ENCODE measurements at places on chromosomes 16 and 17.

DNA sequence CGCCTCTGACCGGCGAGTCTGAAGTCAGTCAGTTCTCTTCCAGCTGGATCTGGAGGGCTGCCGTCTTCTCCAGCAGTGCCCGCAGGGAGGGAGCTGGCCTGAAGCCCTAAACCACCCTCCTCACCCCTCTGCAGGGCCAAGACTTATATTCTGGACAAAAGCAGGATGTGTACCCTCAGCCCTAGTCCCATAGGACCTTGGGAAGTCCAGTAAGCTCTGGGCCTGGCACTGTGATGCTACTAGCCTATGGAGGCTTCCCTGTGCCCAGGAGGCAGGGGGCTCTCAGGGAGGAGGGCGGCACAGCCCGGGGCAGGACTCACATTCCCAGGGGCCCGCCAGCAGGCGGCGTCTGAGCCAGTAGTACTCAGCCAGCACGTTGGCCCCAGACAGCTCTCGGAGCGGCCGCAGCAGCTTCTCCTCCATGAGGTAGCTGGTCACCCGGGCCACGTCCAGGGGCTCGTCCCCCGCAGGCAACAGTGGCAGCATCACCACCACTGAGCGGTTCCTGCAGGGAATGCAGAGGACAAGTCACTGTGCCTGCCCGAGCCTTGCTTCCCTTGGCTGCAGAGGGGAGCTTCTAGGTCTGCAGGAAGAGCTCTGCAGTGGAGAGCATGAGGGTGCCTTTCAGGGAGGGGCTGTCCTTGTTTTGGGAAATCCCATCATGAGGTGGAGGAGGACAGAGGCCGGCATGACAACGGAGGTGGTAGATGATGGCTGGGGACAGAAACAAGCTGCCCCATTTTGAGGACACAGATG lies 41.7 kb downstream of the RMI2 start:
- no peak for DNase-seq

DNA sequence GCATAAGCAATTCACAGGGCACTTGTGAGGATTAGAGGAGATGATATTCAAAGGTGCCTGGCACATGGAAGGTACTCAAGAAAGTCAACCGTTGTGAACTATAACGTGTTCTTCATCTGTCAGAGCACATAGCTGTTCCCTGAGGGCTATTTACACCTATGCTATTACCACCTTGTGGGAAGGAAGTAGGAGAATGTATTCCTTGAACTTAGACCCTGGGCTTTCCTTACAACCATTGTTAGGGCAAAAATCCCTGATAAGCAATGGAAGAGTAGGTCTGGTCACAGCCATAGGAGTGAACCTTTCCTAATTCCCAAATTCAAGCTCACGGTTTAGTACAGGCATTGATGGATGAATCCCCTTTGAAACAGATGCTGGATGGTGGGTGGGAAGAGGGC lies 188.6 kb downstream of the HAPSTR1 start:
- no peak for DNase-seq

GRCh38 chr17:41962111-41962510 lies 4.5 kb upstream of the CNP start:
- no peak for DNase-seq

- DNase-seq = no peak
Observed at GRCh38 chr17:11944587-11944986, 52.7 kb downstream of the ZNF18 start.

- no peak for DNase-seq
Observed at GRCh38 chr17:11996722-11997146, 541 bp downstream of the ZNF18 start.

- DNase-seq = no peak
Observed at GRCh38 chr17:44555099-44555498, 2.2 kb upstream of the FZD2 start.

DNA sequence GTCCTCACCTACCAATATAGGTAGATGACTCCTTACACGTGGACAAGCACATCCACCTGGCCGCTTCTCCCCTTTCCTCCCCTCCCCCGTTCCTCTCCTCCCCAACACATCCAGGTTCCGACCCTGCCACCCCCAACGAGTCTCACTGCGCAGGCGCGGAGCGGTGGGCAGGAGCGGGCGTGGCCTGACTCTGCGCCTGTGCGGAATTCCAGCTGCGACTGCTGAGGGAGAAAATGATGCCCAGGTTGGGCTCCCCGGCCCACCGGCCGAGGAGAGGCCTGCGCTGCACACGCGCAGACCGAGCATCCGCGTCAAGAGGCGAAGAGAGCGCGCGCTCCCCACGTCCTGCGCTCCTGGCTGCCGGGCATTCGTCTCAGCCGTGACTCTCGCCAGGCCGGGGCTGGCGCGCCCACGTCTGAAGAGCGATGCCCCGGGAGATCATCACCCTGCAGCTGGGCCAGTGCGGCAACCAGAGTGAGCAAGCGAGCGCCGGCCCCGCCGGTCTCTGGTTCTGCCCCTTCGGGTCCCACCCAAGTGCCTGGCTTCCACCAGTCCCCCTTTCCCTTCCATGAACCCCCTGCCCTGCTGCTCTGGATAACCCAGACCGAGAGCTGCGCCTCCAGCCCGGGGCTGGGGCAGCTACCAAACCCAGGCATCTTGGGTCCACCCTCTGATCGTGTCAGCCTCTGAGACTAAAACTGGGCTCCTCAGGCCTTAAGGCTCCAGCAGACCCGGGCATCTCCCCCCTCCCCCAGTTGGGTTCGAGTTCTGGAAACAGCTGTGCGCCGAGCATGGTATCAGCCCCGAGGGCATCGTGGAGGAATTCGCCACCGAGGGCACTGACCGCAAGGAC lies at the start of gene TUBG2:
Gene TUBG2 (plus strand): TSS at position 206 of the 853 bp plus-strand sequence. CDS start 220 bp downstream, at position 426.
- DNase-seq = peak; percentile 92

- no peak for DNase-seq
Observed at GRCh38 chr16:86496929-86497461, 13.3 kb upstream of the FOXF1 start.

DNA sequence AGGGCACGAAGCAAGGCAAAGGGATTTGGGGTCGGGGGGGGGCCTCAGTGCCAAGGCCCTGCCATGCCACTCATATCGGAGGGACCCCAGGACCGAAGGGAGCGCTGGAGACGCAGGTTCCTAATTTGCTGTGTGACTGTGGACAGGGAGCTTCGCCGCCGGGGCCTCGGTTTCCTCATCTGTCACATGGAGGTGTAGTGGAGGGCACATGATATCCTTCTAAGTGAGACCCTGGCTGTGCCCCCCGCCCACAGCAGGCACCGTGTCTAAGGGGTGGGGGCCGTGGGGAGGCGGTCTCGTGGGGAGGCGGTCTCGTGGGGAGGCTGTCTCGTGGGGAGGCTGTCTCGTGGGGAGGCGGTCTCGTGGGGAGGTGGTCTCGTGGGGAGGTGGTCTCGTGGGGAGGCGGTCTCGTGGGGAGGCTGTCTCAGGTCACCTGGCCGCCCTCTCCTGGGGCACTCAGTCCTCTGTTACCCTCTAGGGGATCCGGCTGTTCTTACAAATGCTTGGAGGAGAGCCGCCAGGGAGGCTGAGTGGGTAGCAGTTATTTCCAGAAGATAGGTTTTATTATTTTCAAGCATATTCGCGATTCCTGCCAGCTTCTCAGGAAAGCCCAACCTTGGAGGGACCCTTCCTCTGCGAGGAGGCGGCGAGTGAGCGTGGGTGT lies 205.0 kb downstream of the NTN1 start:
- no peak for DNase-seq

- DNase-seq = no peak
Observed at GRCh38 chr17:79027274-79027924, 3.4 kb downstream of the C1QTNF1 start.

GRCh38 chr17:66691644-66692420 lies 143.1 kb upstream of the CACNG5 start:
- no peak for DNase-seq

GRCh38 chr17:35129154-35129972 lies 7.9 kb downstream of the FNDC8 start:
- no peak for DNase-seq

DNA sequence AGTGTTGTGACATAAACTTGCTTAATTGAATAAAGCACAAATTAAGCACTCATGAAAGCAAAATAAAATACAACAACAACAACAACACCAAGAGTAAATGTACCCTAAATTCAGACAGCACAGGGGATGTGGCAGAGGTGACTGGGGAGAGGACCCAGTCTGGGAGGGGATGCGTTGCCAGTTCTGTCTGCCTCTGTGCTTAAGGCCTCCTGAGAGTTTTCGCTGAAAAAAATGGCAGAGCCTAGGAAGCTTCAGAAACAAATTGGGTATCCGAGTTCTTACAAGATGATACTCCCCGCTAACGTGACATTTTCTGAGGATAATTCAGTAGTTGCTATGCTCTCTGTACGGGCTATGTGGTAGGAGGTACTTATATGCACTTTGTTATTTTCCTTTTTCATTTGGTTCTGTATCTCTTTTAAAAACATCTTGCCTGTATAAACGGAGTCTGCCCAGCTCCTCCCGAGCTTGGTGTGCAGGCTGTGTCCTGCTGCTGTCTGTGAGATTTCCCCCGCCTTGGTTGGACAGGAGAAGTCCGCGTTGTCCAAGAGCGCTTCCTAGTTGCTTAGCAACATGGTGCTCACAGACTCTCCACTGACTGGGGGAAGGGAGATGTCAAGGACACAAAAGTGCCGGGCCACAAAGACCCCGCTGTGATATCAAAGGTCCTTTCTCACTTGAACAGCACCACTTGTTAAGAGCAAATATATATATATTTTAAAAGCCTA lies 134.2 kb upstream of the CPHXL start:
- no peak for DNase-seq

GRCh38 chr16:66325717-66326376 lies 40.6 kb upstream of the CDH5 start:
- DNase-seq = no peak

- no peak for DNase-seq
Observed at GRCh38 chr17:74466111-74466827, at the start of gene CD300A. Gene CD300A (plus strand): TSS chr17:74466634. CDS start chr17:74466704, 70 bp downstream.

DNA sequence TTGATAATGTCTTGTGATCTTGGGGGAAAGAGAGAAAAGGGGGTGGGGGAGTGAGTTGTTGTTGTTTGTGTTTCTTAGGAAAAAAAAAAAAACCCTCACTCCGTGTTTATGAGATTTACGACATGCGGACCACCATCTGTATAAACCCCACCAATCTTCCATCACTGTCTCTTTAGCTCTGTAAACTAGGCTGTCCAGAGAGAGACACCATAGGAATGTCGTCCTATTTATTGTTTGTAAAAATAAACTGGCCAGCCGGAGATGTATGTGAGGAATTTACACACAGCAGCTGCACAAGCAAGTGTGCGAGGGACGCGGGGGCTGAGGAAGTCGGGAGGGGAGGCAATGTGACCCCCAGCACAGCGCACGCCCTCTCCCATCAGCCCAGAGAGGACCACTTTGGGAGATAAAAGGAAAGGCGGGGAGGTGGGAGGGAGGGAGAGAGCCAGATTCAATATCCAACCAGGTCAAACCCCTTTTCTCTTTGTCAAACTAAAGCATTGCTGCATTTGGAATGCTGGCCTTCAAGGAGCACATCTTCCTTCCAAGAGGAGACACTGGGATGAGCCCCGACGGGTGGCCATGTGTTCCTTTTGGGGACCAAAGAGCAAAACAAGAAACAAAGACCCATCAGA lies 136.2 kb upstream of the SALL1 start:
- no peak for DNase-seq

- no peak for DNase-seq
Observed at GRCh38 chr16:76800196-76800595, 390.8 kb upstream of the MON1B start.

DNA sequence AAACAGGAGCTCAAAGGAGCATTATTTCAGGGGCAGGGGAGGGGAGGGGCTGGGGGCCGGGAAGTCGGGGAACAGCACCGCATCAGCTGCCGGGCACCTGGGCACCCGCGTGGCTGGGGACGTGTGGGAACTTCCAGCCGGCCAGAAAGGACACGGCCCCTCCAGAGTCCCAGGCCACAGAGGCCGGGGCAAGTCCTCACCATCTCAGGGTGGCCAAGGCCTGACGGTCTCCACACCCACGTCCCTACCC lies 1.1 kb downstream of the PGAP6 start:
- no peak for DNase-seq

DNA sequence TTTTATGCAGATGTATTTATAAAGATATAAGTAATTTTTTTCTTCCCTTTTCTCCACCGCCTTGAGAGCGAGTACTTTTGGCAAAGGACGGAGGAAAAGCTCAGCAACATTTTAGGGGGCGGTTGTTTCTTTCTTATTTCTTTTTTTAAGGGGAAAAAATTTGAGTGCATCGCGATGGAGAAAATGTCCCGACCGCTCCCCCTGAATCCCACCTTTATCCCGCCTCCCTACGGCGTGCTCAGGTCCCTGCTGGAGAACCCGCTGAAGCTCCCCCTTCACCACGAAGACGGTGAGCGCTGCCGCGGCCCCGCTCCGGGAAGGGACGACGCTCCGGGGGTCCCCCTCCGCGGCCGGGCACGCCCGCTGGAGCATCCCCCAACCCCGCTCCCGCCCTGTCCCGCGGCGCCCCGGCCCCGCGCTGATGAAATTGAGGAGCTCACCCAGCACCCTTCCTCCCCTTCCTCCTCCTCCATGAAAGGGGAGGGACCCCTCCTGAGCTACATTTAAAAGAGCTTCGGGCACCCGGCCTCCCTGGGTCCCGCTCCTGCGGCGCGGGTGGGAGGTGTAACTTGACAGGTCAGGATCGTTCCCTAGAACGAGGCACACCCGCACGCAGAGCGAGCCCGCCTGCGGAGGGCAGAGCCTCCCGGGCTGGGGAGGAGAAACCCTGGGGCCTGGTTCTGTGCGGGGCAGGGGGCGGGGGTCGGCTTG lies 706 bp downstream of the HLF start:
- DNase-seq = no peak

- DNase-seq = no peak
Observed at GRCh38 chr16:79054211-79054984, 546.1 kb downstream of the MAF start.

DNA sequence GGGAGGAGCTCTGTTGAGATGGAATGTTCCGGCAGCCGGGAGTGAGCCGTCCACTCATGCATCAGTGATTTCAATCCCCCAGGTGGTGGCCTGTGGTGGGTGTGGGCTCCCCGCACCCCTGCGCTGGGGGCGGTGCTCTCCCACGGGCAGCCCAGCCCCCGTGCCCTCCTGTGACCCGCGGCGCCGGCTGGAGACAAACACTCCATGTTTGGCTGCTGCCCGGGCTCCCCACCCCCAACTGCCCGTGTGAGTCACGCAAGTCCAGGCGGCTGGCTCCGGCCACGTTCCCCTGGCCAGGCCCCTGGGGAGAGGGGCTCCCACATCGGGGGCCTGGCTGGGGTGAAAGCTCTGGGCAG lies 29.4 kb downstream of the CACNA1H start:
- DNase-seq = no peak

- DNase-seq = no peak
Observed at GRCh38 chr17:59094861-59095530, 11.7 kb downstream of the TRIM37 start.

DNA sequence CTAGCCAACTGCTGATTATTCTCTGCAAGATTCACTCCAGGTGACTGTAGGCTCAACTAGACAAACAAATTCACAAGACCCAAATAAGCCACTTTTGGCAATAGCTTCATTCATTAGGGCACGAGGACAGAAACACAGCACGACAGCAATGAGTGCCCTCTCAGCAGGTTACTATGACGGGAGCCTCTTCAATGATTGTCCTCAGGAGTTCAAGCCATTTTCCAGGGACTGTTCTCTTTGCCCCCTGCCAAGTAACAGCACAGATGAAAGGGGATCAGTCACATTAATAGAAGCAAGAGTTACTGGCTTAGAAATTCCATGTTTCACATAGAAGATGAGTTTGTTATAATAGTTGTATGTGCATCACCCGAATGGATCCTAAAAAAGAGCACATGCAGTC lies 712.2 kb downstream of the CDH8 start:
- no peak for DNase-seq
